Caco-2 (cell line): ENCODE measurements at places on chromosomes 7 and 10. TPM values are rescaled to one million over a fixed set of nuclear protein-coding genes. Genes with fewer than 3 reads are reported as not detected.

- no peak for DNase-seq
- no peaks in the 10 kb centered on the region for H3K36me3 ChIP-seq
- no peak overlapping the region for H3K27ac ChIP-seq
Observed at GRCh38 chr10:128721963-128722445, 595.8 kb upstream of the MKI67 start.

The NKX6-2 gene
- total RNA-seq, result not detected in 2 replicates

The MICU1 gene
- 68.8 and 83.2 TPM in 2 replicates for total RNA-seq

DNA sequence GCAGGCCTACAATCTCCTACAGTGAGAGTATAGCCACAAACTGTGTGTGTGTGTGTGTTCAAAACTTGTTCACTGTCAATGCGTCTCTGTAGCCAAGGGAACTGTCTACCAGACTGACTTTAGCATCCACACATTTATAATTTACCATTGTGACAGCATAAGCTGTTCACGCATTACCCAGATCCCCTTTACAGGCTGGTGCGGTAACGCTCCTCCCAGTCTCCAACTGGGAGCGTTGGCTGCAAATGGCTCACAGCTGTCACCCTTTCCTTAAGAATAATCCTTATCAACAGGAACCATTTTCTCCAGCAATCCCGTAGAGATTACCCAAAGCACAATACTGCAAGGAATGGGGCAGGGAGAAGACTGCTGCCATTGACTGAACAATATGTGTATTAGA lies 199.5 kb downstream of the GPAM start:
- no peak overlapping the region for H3K4me3 ChIP-seq
- no peaks in the 10 kb centered on the region for H3K27me3 ChIP-seq
- H3K36me3 ChIP-seq, result no peaks in the 10 kb centered on the region
- no peak overlapping the region for H3K27ac ChIP-seq

- no peaks in the 10 kb centered on the region for H3K36me3 ChIP-seq
- 0 out of 2 replicates have a peak overlapping the region, but pooled peaks have one; percentile 1 for H3K4me3 ChIP-seq
- peak; percentile 76 for DNase-seq
- peak overlapping the region; percentile 46 for H3K27ac ChIP-seq
- peaks cover 12% of the 10 kb centered on the region for H3K4me1 ChIP-seq
Observed at GRCh38 chr10:35306852-35307251, 29.5 kb upstream of the CCNY start.

DNA sequence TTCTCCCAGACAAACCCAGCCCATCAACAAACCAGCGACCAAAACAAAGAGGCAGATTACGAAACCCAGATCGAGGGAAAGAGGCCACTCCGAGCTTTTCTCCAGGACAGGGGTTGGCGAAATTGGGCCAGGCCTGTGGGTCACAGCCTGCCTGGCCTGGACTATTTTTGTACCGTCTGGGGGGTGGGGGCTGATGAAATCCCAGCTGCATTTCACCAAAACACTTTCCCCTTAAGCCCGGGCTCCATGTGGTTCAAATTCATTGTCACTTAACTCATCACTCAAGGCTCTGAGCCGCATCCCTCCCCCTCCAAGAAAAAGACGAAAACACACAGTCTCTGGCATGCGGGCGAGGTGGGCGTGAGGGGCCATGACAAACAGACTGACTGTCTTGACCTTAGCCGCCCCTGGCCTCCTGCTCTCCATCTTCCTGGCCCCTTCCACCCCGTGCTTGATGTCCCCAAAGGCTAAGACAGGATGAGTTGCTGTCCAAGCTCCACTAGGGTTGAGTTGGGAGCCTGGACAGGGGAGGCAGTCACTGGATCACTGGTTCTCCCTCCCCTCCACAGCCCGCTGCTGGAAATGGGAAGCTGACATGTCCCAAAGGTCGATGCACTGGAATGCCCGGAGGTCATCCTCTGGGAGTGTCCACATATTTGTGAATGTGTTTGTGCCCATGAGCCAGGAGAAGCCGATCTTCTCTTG lies 19.2 kb downstream of the TMEM270 start:
- no peak overlapping the region for H3K4me3 ChIP-seq
- H3K27ac ChIP-seq, result peak overlapping the region; percentile 77
- peak; percentile 81 for DNase-seq
- no peaks in the 10 kb centered on the region for H3K27me3 ChIP-seq
- peaks cover 30% of the 10 kb centered on the region for H3K4me1 ChIP-seq

The ZNF680 gene
- total RNA-seq, result 13.1 and 15.2 TPM in 2 replicates

DNA sequence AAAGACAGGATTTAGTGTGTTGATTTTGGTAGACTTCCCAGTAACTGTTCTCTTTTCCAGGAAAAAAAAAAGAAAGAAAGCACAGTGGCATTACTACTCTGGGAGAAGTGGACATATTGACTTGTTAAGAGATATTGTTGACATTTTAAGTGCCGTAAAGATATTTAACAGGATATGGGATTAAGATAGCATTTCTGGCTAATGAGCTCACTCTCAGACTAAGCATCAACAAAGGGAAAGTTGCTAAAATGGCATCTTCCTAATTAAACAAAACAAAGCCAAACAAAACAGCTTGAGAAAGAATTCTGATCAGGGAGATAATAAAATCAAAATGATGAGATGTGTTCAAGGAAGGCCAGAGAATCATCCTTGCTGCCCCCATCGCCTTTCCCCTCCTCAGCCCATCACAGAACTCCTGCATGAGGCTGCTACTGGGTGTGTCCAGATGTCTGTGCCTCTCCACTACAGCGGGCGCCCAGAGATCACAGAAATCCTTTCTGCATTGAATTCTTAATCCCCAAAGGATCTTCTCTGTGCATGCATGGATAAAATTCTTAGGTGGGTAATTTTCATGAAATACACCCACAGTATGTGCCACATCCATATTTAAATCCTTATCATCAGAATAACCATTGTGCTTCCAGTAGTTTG lies 270.5 kb downstream of the POU6F2 start:
- H3K27ac ChIP-seq, result no peak overlapping the region
- no peaks in the 10 kb centered on the region for H3K4me1 ChIP-seq
- no peaks in the 10 kb centered on the region for H3K27me3 ChIP-seq
- H3K36me3 ChIP-seq, result no peaks in the 10 kb centered on the region

DNA sequence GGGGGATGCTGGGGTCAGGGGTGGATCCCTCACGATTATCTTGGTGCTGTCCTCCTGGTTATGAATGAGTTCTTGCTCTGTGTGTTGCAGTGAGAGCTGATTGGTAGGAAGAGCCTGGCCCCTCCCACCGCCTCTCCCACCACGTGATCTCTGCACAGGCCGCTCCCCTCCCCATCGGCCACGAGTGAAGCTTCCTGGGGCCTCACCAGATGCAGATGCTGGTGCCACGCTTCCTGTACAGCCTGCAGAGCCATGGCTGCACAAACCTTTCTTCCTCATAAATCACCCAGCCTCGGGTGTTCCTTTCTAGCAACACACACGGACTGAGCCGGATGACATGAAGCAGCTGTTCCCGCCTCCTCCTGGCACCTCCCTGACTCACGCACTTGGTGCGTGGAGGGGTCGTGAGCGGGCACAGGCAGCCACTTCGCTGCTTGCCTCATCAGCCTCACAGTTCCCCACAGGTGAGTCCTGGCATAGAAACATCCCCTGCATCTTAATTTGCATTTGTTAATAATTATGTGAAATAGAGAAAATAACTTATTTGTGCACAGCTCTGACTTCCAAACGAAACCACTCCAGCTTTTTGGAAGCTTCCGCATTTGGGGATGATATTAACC lies 210.8 kb downstream of the ADARB2 start:
- H3K36me3 ChIP-seq, result no peaks in the 10 kb centered on the region
- 0 out of 2 replicates have a peak, but pooled peaks cover 3% of the 10 kb centered on the region for H3K4me1 ChIP-seq
- H3K27ac ChIP-seq, result no peak overlapping the region
- DNase-seq, result no peak
- H3K27me3 ChIP-seq, result peaks cover 2% of the 10 kb centered on the region; the same call in 1 of the 2 replicates
- peak overlapping the region; percentile 18; the same call in 1 of the 2 replicates for H3K4me3 ChIP-seq

- DNase-seq, result no peak
- no peaks in the 10 kb centered on the region; the same call in 1 of the 2 replicates for H3K36me3 ChIP-seq
- no peaks in the 10 kb centered on the region for H3K4me1 ChIP-seq
- H3K27me3 ChIP-seq, result no peaks in the 10 kb centered on the region
- no peak overlapping the region for H3K27ac ChIP-seq
Observed at GRCh38 chr7:134667899-134668298, 21.2 kb downstream of the BPGM start.

GRCh38 chr7:134427896-134428295 lies 31.0 kb downstream of the AKR1B1 start:
- H3K27ac ChIP-seq, result no peak overlapping the region
- no peak overlapping the region for H3K4me3 ChIP-seq
- no peaks in the 10 kb centered on the region for H3K36me3 ChIP-seq
- no peaks in the 10 kb centered on the region for H3K27me3 ChIP-seq
- H3K4me1 ChIP-seq, result peaks cover 8% of the 10 kb centered on the region

The FEZF1 gene
- total RNA-seq, result not detected in 2 replicates

The KEL gene
- 0.35 TPM in 1 of 2 replicates, not detected in the other for total RNA-seq

GRCh38 chr10:88728107-88728763 lies 22.2 kb downstream of the LIPK start:
- H3K27me3 ChIP-seq, result no peaks in the 10 kb centered on the region
- H3K27ac ChIP-seq, result no peak overlapping the region
- H3K36me3 ChIP-seq, result no peaks in the 10 kb centered on the region
- DNase-seq, result peak; percentile 34
- no peaks in the 10 kb centered on the region for H3K4me1 ChIP-seq
- no peak overlapping the region for H3K4me3 ChIP-seq

GRCh38 chr10:10209167-10209566 lies 808.5 kb upstream of the CELF2 start:
- H3K36me3 ChIP-seq, result no peaks in the 10 kb centered on the region
- H3K27ac ChIP-seq, result no peak overlapping the region
- no peak overlapping the region for H3K4me3 ChIP-seq
- DNase-seq, result no peak
- no peaks in the 10 kb centered on the region for H3K4me1 ChIP-seq

GRCh38 chr7:2191016-2191415 lies 41.7 kb downstream of the MAD1L1 start:
- no peak for DNase-seq
- no peaks in the 10 kb centered on the region for H3K4me1 ChIP-seq
- H3K4me3 ChIP-seq, result no peak overlapping the region
- H3K27me3 ChIP-seq, result no peaks in the 10 kb centered on the region
- peaks cover 3% of the 10 kb centered on the region; the same call in 1 of the 2 replicates for H3K36me3 ChIP-seq
- H3K27ac ChIP-seq, result no peak overlapping the region

The GPC2 gene
- total RNA-seq, result 5.0 and 9.7 TPM in 2 replicates

The PDZD7 gene
- 1.4 and 1.5 TPM in 2 replicates for total RNA-seq

- H3K27ac ChIP-seq, result no peak overlapping the region
- no peaks in the 10 kb centered on the region for H3K36me3 ChIP-seq
- no peak for DNase-seq
- H3K4me3 ChIP-seq, result no peak overlapping the region
- H3K27me3 ChIP-seq, result no peaks in the 10 kb centered on the region
- no peaks in the 10 kb centered on the region for H3K4me1 ChIP-seq
Observed at GRCh38 chr7:96090756-96091155, 231.1 kb downstream of the SLC25A13 start.

DNA sequence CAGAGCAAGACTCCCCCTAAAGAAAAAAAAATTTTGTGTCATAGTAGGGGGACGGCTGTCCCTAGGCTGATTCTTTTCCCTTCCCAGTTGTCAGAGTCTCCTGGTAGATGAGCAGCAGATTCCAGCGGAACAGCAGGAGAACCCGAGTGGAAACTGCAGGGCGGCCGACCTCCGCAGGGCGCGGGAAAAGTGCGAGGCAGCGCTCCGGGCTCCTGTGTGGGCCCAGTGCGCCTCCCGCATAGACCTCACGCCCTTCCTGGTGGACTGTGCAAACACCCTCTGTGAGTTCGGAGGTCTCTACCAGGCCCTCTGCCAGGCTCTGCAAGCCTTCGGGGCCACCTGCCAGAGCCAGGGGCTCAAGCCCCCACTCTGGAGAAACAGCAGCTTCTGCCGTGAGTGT lies 46.0 kb downstream of the ZAN start:
- DNase-seq, result no peak
- no peak overlapping the region for H3K4me3 ChIP-seq
- H3K36me3 ChIP-seq, result no peaks in the 10 kb centered on the region
- no peaks in the 10 kb centered on the region for H3K27me3 ChIP-seq
- H3K27ac ChIP-seq, result no peak overlapping the region

DNA sequence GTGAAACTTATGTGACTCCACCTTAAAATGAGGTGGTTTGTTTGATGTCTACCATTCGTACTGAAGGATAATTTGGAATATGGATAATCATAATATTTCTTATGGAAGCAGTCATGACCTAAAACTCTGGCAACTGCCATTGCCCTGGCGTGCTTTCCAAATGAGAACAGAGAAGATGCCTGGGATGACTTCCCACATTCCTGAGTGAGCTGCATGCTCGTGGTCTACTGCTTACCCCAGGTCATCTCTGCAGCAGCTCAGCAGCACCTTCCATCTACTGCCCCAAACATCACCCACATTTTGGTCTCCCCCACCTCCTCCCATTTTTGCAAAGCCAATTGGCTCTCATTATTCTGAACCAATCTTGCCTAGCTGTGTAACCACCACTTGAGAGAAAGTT lies 40.1 kb downstream of the LYZL1 start:
- H3K27ac ChIP-seq, result peak overlapping the region; percentile 4
- no peaks in the 10 kb centered on the region for H3K27me3 ChIP-seq

The ACTR3C gene
- 8.0 and 9.2 TPM in 2 replicates for total RNA-seq

GRCh38 chr7:84735011-84735410 lies 451.8 kb downstream of the SEMA3D start:
- H3K4me3 ChIP-seq, result no peak overlapping the region
- H3K36me3 ChIP-seq, result no peaks in the 10 kb centered on the region
- H3K27ac ChIP-seq, result no peak overlapping the region
- DNase-seq, result no peak
- H3K27me3 ChIP-seq, result no peaks in the 10 kb centered on the region
- no peaks in the 10 kb centered on the region for H3K4me1 ChIP-seq

The MGAM2 gene
- 0.70 and 0.93 TPM in 2 replicates for total RNA-seq
